ENCODE measurements at places on chromosomes 5 and 9.

DNA sequence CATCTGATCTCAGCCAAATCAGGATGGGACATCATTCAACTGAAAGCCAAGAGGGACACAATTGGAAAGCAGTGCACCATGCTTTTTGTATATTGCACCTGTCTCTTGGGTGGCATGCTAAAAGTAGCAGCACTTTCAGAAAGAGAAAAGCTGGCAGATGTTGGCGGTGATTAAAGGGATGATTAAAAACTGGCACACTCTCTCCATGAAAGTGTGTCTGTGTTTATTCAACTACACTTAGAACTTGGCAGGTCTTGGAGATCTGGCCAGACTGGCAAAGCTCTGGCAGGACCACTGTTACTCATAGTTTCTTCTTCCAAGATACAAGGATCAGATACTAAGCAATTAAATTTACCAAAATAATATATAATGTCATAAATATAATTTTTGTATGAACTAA, 112.9 kb upstream of the ELAVL2 start:
- no peak for DNase-seq

- no peak for DNase-seq
Measured at GRCh38 chr5:66209794-66210193, 65.7 kb downstream of the SREK1 start.

DNA sequence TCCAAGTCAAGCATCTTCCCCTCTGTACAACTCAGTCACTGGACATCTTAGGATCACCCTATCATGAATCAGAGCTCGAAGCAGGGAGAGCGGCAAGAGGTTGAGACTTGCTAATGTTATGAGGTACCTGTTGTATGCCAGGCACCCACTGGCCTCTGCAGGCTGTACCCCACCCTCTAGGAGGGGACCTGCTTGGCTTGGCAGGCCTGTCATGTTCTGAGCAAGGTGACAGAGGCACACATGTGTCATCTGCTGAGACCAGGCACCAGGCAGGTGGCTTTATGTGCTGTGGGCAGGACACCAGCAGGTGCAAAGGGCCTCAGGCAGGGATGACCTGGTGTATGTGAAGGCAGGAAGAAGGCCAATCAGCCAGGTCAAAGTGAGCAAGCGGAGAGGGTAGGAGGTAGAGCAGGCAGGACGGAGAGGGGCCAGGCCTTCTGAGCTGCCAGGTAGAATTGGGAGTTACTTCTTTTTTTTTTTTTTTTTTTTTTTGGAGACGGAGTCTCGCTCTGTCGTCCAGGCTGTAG, 60.3 kb upstream of the RPL26L1 start:
- DNase-seq, result no peak

DNA sequence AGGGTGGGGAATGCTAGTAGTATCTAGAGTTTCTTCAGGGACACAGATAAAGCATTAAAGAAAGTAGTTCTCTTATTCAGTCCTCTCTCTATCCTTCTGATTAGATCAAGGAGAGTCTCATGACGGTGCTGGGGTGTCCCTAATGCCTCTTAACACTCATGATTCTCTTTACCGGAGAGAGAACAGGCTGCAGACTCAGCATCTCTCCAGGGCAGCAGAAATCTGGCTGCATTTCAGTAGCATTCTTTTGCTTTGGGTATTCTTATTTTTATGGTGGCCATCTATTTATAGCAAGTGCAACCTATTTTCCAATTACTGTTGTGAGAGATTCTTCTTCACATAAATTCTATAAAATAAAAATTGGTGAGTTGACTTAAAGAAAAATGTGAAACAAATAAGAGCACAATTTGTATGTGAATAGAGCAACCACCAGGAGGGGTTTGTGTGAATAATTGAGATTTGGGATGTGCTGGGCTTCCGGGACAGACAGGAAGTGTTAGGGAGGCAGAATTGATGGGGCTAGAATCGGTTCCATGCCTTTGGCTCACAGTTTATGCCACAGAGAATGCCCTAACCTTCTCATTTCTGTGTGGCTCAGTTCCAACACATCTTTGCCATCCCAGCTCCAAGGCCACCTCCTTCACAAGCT, 23.8 kb upstream of the BOD1 start:
- DNase-seq, result no peak

DNA sequence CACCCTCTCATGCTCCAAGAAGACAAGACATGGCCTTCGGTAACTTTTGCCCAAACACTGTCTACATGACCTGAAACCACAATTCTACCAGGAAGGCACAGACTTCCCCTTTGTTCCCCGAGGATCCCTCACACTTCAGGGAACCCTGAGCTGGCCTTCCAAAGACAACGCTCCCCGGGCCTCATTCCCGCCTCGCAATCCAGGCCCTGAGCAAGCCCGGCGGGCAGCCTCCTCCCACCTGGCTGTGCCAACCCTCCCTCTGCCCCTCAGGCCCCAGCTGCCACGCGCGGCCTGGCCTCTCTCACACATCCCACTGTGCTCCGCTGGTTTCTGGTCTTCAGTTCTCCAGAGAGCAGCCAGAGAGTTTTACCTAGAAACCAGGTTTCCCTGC, 7.3 kb downstream of the QSOX2 start:
- DNase-seq, result no peak

- DNase-seq, result no peak
Measured at GRCh38 chr5:72126796-72127195, 19.5 kb downstream of the MAP1B start.

DNA sequence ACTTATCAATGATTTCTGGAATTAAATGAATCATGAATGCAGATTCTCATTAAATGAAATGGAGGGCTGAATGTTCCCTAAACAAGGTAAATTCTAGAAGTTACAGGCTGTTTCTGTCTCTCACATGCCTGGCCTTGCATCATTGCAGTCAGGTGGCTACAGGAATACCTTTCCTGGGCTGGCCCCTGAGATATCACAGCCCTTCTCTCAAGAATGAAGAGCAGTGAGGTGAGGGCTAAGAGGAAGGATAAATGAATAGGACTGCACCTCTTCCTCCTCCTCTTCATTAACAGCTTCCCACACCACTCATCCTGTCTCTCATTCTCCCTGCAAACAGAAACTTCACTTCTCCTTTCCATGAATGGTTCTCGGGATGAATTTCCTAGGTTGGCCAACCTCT, 22.5 kb downstream of the ARHGEF28 start:
- DNase-seq, result no peak

GRCh38 chr5:96649681-96650540, 12.3 kb upstream of the CAST start:
- DNase-seq, result no peak

- no peak for DNase-seq
Measured at GRCh38 chr5:39520232-39520572, 95.4 kb upstream of the DAB2 start.

DNA sequence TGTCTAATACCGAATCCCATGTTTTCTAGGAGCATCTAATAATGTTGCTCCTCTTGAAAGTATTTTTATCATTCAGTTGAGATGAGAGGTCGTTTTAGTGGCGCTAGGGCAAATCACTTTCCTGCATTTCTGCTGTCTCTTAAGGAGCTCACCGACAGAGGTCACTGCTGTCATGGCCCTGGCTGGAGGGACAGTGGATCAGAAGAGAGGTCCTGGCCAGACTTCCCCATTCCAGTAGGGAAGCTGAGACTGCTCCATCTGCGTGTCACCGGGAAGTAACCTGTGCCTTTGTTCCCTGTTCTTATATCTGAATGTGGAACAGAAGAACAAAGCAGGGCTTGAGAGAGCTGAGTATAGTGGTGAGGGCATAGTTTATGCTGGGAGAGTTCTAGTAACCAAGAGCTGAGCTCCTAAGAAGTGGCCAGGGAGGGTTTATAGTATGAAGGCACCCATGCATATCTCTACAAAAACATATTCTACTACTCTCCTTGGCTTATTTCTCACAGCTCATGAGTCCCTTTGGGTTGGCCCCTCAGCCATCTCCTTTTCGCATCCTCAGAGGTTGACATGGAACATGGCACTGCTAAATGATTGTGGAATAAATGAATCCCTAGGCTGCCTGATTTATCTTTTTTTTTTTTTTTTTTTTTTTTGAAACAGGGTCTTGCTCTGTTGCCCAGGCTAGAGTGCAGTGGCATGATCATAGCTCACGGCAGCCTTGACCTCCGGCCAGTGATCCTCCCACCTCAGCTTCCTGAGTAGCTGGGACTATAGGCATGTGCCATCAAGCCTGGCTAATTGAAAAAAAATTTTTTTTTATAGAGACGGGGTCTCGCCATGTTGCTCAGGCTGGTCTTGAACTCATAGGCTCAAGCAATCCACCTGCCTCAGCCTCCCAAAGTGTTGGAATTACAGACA, 27.2 kb downstream of the ATP6V0E1 start:
- DNase-seq, result peak; percentile 82

- DNase-seq, result no peak
Measured at GRCh38 chr9:137970686-137971476, 93.3 kb downstream of the CACNA1B start.

Data from right cardiac atrium (tissue), 5 donors.